Right ventricle myocardium superior (tissue), 1 donor: ENCODE measurements at places on chromosomes 6 and 20. TPM values are rescaled to one million over a fixed set of nuclear protein-coding genes. Genes with fewer than 3 reads are reported as not detected.

DNA sequence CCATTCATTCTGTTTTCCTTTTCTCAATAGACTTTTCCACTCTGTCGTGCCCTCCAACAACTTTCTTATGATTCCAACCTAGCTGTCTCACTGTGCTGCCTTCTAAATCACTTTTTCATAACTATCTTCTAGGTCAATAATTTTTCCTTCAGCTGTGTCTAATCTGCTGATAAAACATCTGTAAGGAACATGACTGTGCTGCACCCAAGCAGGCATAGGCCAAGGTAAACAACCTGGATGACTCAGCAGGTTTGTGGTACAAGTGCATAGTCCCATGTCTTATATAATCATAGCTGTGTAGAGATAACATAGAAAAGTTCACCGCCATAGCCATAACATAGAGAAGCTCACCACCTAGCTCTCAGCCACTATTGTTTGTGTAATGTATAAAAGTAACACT lies 332.3 kb downstream of the PLCB1 start:
- no peak for DNase-seq

GRCh38 chr20:23094927-23095326 lies 8.8 kb upstream of the CD93 start:
- DNase-seq, result no peak

- DNase-seq, result no peak
Observed at GRCh38 chr6:7558781-7559180, 17.3 kb downstream of the DSP start.

GRCh38 chr20:3101737-3102574 lies 17.4 kb upstream of the AVP start:
- DNase-seq, result no peak

DNA sequence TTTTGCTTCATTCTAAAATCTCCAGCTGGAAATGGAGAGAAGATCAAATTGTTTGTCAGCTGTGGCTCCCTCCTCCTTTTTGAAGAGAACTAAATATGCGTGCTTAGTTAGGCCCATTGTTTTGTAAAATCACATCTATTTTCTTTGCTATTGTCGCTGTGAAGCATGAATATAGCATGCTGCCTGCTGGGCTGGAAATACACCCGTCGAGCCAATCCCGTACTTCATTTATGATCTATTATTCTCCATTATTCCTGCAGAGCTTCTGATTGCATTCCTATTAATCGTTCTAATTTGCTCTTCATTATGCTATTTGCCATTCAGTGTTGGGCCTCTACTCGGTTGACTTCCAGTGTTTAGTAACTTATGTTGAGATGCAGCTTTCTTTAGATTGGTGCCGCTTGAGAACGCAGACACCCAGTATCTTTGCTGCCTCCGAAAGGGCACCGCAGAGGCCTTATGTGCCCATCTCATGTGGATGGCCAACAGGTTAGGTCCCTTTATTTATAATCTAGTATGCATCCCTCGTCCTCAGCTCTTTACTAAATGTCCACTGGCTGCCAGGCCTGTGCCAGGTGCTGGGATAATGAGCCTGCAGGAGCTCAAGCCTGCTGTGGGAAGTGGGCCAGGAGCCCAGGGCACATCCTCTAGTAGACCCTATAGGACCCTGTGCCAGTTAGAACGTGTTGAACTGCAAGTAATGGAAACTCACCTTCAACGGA lies 45.6 kb downstream of the FAM50B start:
- no peak for DNase-seq

DNA sequence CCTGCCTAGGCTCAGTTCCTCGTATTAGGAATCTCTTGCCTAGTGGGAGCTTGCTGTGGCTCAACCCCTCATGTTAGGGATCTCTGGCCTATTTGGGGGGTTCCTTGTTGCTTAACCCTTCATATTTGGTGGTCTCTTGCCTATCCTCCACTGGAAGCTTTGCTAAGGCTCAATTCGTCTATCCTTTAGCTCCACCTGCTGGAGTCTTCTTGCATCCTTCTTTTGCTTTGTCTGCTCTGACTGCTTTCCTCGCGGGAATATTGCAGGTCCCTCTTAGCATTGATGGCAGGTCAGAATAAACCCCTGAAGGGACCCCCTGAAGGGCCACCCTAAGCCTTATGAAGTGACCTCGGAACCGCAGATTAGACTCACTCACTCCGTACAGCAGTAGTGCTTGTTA lies 203.0 kb upstream of the TBX18 start:
- DNase-seq, result no peak

GRCh38 chr6:115706324-115706723 lies 354.4 kb downstream of the FRK start:
- no peak for DNase-seq

- DNase-seq, result no peak
Observed at GRCh38 chr6:166907373-166907841, 48.9 kb downstream of the RNASET2 start.

DNA sequence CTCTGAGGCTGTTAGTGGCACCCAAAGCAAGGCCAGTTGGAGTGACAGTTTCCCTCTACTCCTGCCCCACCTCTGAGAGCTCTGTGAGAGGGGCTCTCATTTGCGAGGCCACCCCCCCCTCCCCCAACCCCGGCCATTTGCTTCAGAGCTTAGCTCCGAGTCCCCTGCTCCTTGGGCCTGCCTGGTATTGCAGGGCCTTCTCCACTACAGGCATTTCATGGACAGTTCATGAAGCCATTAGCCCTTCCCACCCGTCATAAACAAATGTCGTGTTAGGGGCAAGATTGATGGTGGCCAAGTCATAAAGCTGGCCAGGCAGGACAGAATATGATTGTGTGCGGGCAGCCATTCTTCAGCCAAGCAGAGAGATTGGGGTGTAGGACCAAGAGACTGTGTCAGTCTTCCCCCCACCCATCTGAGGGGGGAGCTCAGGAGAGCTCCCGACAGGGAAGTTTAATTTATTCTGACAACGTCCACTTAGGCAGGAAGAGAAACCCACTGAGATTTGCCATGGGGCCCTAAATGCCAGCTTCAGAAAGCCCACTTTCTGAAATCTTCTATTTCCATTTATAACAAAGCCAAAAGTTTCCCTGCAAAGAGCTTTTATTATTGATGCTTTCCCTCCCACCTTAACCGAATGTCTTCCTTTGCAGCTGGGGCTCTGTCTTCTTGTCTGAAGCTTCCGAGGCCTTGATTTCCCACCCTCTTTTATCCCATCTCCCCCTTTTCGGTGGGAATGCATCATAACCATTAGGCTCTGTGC lies 7.2 kb downstream of the FOXC1 start:
- no peak for DNase-seq

DNA sequence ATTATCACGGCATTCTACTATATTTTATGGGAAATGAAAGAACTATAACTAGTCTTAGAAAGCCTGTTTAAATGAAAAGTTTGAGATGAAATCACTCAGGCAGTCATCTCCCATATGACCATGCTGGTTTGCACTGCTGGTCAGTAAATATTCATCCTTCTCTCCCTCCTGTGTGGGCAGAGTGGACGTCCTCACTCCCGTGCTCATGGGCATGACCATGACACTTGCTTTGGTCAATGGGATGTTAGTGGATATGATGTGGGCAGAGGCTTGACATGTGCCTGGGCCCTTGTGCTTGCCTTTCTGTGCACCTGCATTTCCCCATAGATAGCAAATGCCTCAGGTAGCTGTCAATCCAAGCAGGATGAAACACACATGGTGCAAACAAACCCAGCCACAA lies 93.1 kb upstream of the INSM1 start:
- no peak for DNase-seq

GRCh38 chr20:5734602-5735001 lies 15.6 kb upstream of the SHLD1 start:
- DNase-seq, result no peak

- peak; percentile 77 for DNase-seq
Observed at GRCh38 chr20:59933296-59933848, at the start of gene SYCP2. TSS of gene SYCP2 (minus strand) at chr20:59933637. CDS start at chr20:59922413, 11,224 bp downstream.

DNA sequence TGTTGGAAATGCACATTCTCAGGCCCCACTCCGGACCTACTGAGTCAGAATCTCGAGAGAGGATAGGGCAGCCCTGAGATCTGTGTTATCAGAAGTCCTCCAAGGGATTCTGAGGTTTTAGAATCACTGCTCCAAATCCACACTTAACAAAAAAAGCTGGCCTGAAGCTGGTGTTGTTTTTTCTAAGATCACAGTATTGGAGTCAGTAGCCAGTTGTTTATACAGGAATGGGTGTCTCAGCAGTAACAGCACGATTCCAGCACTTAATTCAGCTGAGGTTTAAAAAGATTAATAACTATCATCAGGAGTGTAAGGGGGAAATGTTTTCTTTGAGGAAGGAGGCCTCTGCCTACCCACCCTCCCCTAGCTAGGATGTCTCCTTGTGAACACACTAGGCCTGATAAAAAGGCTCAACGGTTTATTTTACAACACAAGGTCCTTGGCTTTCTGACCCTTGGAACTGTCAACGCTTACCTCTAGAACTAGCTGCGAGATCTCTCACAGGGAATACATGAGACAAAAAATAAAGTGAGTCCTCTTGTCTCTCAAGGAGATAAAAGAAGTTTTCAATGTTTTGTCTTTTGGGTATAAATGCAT lies 505.4 kb downstream of the CD83 start:
- DNase-seq, result no peak

DNA sequence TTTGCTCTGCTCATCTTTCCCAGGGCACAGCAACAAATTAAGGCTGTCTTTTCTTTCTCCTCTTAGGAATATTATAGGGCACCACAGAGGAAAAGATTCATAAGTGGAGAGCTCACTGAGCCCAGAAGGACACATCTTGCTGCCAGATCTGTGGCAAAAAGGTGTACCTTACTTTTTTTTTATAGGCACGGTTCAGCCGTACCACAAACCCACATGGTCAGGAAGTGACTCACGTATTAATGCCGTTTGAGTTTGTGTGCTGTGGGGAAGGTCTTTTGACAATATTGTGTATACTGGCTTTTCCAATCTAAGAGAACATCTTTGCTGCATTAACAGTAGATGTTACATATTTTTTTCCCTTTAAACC lies 28.4 kb downstream of the PAQR8 start:
- DNase-seq, result no peak

DNA sequence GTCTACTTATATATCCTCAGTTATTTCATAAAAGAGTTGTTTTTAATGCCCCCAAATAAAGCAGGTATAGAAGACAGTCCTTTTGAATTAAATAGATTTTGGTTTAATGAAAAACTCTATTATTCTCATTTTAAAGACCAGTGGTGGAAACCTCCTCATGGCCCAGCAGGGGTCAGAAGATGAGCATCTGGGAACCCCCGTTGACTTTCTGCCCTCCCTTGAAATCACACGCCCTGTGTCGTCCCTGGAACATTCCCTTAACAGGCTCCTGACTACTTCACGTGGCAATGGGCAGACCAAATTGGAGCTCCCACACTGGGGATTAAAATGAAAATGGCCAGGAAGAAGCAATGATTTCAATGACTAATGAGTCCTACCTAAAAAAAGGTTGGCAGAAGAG lies 220.9 kb downstream of the KIF16B start:
- no peak for DNase-seq

GRCh38 chr6:108027594-108027993 lies 46.9 kb downstream of the OSTM1 start:
- no peak for DNase-seq

DNA sequence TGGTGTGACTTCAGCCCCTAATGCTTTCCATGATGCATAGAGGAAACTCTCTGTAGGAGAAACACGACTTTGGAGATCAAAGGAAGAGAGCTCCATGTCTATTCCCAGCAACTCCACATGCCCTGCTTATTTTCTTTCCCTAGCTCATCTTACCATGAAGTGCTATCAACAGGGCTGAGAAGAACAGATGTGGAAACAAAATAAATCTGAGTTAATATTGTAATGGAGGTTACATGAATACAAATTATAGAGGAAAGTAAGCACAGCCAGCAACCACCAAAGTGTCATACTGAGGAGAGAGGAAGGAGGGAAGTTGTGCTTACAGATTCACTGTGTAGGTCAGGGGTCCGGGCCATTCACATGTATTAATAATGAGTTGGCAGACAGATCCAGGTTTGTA lies 157.5 kb downstream of the RFPL4B start:
- DNase-seq, result no peak

- DNase-seq, result no peak
Observed at GRCh38 chr20:59809630-59810448, 123.6 kb downstream of the SYCP2 start.

DNA sequence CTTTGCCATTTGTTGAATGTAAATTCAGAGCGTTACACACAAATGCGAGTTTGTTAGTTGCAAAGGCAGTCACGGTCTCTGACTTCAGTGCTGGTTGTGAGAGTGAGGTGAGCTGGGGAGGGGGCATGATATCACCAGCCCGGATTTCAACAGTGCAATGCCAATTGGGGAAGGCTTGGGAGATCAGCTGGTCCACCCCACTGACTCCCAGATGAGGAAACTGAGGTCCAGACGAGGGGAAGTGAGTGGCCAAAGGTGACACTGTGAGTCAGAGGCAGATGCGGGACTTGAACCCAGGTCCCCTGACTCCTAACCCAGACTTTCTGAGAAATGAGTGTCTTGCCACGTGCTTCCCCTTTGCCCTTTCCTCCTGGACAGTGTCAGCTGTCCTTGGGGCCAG lies 62.1 kb downstream of the CEBPB start:
- peak; percentile 17 for DNase-seq

The PLA2G7 gene
- 0.27 TPM for total RNA-seq

The RSPO3 gene
- total RNA-seq, result 0.67 TPM

The TRAM2 gene
- 11.0 TPM for total RNA-seq

The SLC26A8 gene
- not detected for total RNA-seq

The RIN2 gene
- 52.4 TPM for total RNA-seq

The ADGRG6 gene
- total RNA-seq, result 3.2 TPM

The PHACTR3 gene
- 10.0 TPM for total RNA-seq

The KIF16B gene
- total RNA-seq, result 18.3 TPM

The RNF39 gene
- not detected for total RNA-seq

The C6orf132 gene
- total RNA-seq, result 1.9 TPM
